ENCODE measurements at places on chromosomes 4 and X.

DNA sequence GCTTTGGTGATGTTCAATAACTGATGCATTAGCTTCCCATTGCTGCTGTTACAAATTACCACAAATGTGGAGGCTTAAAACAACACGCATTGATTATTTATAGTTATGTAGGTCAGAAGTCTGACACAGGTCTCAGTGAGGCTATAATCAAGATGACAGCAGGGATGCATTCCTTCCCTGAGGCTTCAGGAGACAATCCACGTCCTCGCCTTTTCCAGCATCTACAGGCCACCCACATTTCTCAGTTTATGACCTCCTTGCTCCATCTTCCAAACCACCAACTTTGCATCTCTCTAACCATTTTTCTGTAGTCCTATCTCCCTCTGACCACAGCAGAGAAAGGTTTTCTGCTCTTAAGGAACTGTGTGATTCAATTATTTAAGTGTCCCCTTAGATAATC is 92.5 kb downstream of the GASK1B start:
- no peaks in the 10 kb centered on the region for H3K27me3 ChIP-seq
- H3K36me3 ChIP-seq: no peaks in the 10 kb centered on the region
- H3K4me1 ChIP-seq: no peaks in the 10 kb centered on the region
- no peak overlapping the region for H3K27ac ChIP-seq
- no peak for DNase-seq
- no peak overlapping the region for H3K4me3 ChIP-seq

DNA sequence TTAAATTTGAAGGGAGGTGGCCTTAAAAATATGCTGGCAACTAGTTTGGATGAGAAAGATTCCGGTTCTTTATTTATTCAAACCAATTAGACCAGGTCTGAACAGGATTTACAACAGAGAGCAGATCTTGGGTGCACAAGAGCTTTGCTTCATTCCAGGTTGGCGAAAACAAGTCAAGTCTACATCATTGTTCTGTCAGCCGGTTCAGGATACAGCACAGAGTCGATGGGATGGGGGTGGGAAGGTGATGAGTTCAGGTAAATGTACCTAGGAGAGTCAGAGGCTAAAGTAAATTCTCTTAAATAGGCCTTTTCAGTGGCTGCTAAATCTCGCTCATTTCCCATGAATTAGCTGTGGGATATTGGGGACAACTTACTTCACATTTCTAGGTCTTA is 882 bp upstream of the STIM2 start:
- peak overlapping the region; percentile 95 for H3K4me3 ChIP-seq
- H3K36me3 ChIP-seq: no peaks in the 10 kb centered on the region
- peak overlapping the region; percentile 93 for H3K27ac ChIP-seq
- H3K4me1 ChIP-seq: peaks cover 30% of the 10 kb centered on the region
- H3K27me3 ChIP-seq: no peaks in the 10 kb centered on the region

DNA sequence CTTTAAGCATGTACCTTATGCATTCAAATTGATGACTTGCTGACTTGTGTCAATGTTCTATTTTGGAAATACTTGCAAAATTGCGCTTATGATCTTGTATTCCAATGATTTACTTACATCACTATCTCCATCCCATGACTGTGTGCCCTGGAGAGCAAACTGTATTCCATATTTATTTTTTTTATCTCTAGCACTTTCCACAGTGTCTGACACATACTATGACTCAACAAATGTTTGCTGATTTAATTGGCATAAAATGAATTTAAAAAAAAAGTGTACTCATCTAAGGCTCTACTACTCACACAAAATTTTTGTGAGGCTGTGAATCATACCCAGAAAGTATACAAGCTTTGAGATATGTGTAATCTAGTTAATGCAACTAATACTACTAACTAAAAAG is 1066.8 kb upstream of the ADGRL3 start:
- no peak overlapping the region for H3K27ac ChIP-seq
- H3K4me1 ChIP-seq: no peaks in the 10 kb centered on the region
- no peaks in the 10 kb centered on the region for H3K36me3 ChIP-seq

GRCh38 chrX:3191201-3191600 is 149.9 kb downstream of the ARSF start:
- H3K36me3 ChIP-seq: no peaks in the 10 kb centered on the region
- no peak for DNase-seq
- no peak overlapping the region for H3K4me3 ChIP-seq

- H3K36me3 ChIP-seq: no peaks in the 10 kb centered on the region
- no peak overlapping the region for H3K4me3 ChIP-seq
- H3K27me3 ChIP-seq: peaks cover 18% of the 10 kb centered on the region
- peaks cover 6% of the 10 kb centered on the region for H3K4me1 ChIP-seq
- H3K27ac ChIP-seq: no peak overlapping the region
These were observed 5.9 kb upstream of the HPGD start for GRCh38 chr4:174528226-174528625.

GRCh38 chr4:16192631-16193518 is 33.4 kb downstream of the TAPT1 start:
- DNase-seq: no peak
- no peak overlapping the region for H3K27ac ChIP-seq
- H3K36me3 ChIP-seq: peaks cover 20% of the 10 kb centered on the region
- H3K27me3 ChIP-seq: no peaks in the 10 kb centered on the region
- no peak overlapping the region for H3K4me3 ChIP-seq

- no peak overlapping the region for H3K4me3 ChIP-seq
- no peak for DNase-seq
- H3K27ac ChIP-seq: no peak overlapping the region
These were observed 47.7 kb upstream of the AFAP1 start for GRCh38 chr4:7987148-7987989.

- H3K27me3 ChIP-seq: no peaks in the 10 kb centered on the region
- no peaks in the 10 kb centered on the region for H3K36me3 ChIP-seq
- H3K4me1 ChIP-seq: peaks cover 5% of the 10 kb centered on the region
- H3K27ac ChIP-seq: no peak overlapping the region
These were observed 111.1 kb downstream of the IRF2 start for GRCh38 chr4:184363258-184363657.

GRCh38 chr4:87153078-87153870 is 67.1 kb downstream of the KLHL8 start:
- DNase-seq: no peak
- H3K27me3 ChIP-seq: no peaks in the 10 kb centered on the region
- no peaks in the 10 kb centered on the region for H3K36me3 ChIP-seq

GRCh38 chrX:35682476-35682875 is 115.7 kb upstream of the MAGEB16 start:
- DNase-seq: no peak
- no peaks in the 10 kb centered on the region for H3K36me3 ChIP-seq
- no peak overlapping the region for H3K4me3 ChIP-seq
- no peak overlapping the region for H3K27ac ChIP-seq

DNA sequence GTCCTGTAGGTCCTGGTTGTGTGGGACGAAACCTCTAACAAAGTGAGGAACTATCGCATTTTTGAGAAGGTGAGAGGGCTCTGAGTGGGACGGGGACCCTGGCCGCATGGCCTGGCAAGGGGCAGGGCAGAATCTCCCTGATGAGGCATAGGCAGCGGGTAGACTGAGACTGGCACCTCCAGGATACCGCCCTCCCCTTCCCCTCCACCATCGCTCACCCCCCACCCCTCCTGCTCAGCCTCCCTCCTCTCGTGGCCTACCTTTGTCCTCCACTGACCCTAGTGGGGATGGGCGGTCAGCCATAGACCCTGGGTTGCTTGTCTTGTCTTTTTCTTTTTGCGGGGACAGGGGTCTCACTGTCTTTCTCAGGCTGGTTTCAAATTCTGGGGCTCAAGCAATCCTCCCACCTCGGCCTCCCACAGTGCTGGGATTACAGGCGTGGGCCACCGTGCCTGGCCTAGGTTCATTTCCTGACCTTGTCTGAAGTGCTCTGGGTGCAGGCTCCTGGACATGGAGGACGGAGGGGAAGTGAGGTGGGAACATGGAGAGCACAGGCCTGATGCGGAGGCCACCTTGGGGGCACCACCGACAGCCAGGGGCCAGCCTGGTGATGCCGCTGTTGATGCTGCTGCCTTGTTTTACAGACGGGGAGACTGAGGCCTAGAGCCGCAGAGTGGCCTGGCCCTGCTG is 10.5 kb upstream of the ADD1 start:
- peak overlapping the region; percentile 54 for H3K4me3 ChIP-seq
- H3K36me3 ChIP-seq: peaks cover 12% of the 10 kb centered on the region
- H3K27ac ChIP-seq: peak overlapping the region; percentile 91
- H3K4me1 ChIP-seq: peaks cover 45% of the 10 kb centered on the region
- no peaks in the 10 kb centered on the region for H3K27me3 ChIP-seq

All from memory B cell (primary cell).